Memory B cell (primary cell): ENCODE measurements at places on chromosomes 1 and 21.

GRCh38 chr1:155931332-155932038 is 2.7 kb downstream of the KHDC4 start:
- no peak for DNase-seq

DNA sequence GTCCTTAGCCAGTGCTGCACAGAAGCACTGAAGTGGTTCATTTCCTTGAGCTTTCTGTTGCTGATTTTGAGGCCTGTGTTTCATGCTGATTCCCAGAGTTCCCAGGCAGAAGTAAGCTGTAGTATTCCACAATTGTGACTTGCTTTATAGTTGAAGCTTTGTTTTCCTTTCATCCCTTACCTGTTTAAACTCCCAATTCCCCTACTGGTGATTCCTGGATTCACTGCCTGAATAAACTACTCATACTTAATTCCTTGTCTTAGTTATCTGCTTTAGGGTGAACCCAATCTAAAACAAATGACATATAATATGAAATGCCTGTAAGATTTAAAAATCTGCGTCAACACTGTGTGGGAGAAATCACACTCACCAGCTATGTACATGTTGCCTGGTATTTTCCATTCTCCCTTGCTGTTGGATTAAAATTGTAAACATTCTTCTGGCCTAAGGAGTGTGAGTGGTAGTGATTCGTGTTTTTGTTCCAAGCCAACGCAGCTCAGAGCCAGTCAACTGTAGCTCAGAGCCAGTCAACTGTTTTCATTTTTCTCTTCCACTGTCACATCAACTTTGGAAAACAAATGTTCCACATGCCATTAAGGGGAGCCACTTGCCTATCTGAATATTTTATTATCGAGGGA is 879.4 kb downstream of the MRPL39 start:
- DNase-seq, result no peak

DNA sequence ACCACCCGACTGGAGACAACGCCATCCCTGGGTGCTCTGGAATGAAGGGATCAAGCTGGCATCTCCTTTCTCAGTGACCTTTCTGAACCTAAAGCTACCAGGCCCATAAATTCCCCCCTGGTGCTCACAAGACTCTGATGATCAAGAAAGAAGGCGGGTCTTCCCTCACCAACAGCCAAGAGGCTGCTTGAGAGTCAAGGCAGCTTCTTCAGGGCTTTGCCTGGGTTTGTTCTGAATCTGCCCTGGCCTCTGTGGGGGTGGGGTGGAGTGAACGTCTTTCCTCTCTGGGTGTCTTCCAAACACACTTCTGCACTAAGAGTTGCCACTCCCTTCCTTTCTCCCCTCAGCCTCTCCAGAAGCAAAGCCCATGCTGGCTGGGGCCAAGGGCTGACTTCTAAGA is 36.1 kb downstream of the CD247 start:
- DNase-seq, result no peak

- no peak for DNase-seq
Observed at GRCh38 chr1:14482784-14483450, 115.6 kb upstream of the KAZN start.

- no peak for DNase-seq
Observed at GRCh38 chr1:199725002-199725565, 302.4 kb upstream of the NR5A2 start.

DNA sequence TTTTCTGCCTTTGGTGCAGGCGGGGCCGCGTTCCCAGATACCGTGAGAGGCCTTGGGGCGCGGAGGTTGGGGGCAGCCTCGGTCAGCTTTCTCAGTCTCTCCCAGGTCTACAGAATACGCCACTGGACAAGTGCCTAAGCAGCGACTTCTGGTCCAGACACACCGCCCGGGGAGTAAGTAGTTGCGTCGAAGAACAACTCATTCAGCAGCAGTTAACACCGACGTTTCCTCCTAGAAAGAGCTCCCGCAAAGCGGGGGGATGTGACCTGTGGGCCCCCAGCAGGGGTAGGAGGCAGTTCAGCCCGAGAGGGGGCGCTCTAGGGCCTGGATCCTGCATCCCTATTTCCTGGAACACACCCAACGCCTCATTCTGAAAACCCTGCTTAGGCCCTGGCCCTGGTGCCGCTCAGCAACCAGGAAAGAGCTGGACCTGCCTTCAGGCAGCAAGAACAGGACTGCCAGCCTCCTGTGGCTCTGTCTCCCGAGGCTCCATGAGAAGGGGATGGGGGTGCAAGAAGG is 6.5 kb upstream of the BARHL2 start:
- DNase-seq, result no peak

- no peak for DNase-seq
Observed at GRCh38 chr1:156815307-156815826, 1.3 kb downstream of the SH2D2A start.

DNA sequence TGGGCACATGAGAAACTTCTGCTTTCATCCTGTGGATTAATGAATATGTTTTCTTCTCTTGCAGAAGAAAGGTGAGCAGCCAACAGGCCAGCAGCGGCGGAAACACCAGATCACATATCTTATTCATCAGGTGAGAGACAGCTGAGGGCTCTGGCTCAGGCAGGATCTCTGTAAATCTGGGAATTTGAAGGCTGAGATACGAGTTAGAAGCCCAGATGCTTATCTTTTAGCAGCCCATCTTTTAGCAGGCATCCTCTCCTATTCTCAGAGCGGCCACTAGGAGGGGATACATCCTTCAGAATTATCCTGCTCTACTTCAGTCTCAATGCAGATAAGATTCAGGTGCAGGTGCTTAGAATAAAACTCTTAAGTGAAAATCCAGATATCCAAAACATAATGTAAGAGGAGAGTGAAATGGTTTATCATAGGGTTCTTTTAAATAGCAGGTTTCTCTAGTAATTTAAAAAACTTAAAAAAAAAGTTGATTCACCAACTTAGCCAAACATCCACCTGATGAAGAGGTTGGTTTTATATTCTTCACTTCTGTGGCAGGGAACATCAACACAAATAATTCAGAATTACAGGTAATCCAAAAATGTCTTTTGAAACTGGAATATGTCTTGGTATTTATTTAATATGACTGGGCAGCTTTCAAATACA is 19.3 kb downstream of the SH2D2A start:
- peak; percentile 43 for DNase-seq

DNA sequence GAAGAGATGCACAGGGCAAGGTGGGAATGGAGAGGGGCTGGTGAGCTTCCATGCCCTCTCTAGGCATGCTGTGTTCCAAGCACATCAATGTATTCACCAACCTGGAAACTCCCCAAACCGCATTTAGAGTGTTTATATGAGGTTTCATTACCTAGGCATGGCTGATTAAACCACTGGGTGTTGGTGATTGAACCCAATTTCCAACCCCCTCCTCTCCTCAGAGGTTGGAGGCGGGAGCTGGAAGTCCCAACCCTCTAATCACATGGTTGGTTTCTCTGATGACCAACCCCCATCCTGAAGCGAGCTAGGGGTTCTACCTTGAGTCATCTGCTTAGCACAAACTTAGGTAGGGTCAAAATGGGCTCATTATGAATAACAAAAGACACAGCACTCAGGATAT is 3.0 kb upstream of the PPIE start:
- no peak for DNase-seq

DNA sequence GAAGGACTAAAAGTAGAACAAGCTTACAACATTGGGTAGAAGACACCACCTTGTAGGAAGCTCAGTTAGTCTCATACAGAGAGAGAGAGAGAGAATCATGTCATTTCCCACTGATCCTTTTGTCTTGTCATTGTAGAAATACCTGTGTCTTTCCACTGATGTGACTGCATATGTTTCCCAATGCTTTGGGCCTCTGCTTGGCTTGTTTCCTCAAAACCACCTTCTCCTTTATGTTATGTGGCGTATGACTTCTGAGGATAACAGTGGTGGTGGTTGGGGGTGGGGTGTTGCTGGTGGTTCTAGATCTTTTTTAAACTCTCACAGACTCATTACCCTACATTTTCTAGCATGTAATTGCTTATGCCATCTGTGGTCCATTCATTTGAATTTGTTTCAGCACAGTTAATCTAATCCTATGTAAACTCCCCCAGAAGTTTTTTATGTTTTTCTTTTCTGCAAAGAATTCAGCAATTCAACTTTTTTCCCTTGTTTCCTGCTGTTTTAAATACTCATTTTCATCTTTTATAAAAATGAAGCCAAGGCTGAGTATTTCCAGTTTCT is 9.3 kb downstream of the RGL1 start:
- DNase-seq, result no peak

- no peak for DNase-seq
Observed at GRCh38 chr1:166122873-166123466, 43.8 kb downstream of the FAM78B start.

GRCh38 chr1:117899801-117900200 is 29.6 kb downstream of the GDAP2 start:
- DNase-seq, result no peak

- no peak for DNase-seq
Observed at GRCh38 chr1:11107599-11107998, 7.9 kb upstream of the EXOSC10 start.

- DNase-seq, result no peak
Observed at GRCh38 chr1:157325220-157325619, 187.0 kb upstream of the ETV3 start.
